ENCODE measurements at places on chromosomes 5 and 9.

DNA sequence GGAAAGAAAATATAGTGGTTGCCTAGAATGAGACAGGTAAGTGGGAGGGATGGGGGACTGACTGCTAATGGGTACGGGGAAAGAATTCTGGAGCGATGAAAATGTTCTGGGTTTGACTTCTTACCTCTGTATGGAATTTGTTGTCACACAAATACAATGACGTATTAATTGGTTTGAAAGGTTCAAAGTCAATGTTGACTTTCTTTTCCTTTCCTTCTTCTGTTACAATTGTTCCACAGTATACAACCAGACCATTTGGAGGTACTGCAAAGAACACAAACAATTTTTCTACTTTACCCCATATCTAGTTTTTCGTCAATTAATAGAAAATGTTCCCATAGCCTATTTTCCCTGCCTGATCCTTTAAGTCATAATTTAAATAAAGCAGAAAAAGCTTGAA, 25.6 kb downstream of the ETF1 start:
- no peak for DNase-seq

DNA sequence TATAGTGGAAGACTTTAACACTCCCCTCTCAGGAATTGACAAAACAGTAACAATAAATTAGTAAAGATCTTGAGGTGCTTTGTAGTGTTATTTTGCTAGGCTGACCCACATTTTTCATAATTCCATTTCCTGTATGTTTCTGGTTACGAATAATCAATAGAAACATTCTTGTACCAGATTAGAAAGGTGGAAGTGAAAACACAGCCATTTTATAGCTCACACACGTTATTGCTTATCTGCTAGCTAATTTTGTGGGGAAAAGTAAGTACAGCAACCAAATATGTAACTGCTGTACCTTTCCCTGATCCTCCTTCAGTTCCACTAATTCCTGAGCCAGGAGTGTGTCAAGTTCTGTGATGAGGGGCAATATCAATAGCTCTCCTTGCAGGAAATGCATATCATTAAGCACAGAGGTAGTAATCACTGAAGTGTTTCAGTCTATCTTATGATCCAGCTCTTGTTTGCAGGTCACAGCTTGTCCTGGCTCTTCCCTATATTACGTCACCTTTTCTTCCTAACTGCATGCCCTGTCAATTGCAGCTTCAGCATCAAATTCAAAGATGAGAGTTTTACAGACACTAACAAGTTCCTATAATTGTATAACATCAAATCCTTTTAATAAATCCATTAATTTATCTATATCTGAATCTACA, 59.4 kb downstream of the MINAR2 start:
- DNase-seq, result no peak

- DNase-seq, result no peak
Observed at GRCh38 chr9:13845460-13845859, 468.5 kb downstream of the NFIB start.

DNA sequence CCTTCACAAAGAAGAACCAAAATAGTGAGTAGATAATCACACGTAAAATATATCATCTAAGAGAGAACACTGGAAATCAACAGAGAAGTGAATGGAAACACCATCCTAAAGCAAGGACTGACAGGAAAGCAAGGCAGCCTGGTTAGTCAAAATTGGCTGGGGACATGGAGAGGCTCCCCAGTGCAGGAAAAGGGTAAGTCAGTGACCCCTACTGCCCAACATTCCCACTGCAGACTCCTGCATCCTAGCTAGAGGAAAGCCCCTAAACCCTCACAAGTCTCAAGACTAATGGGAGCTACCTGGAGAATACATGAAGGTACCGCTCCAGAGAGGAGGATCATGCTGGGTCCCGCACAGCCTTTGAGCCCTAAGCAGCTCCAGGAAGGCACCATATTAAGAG, 60.1 kb downstream of the ZDHHC21 start:
- DNase-seq, result no peak

- DNase-seq, result no peak
Observed at GRCh38 chr5:145689235-145689634, 145.9 kb downstream of the PRELID2 start.

GRCh38 chr5:31107091-31107518, 86.4 kb upstream of the CDH6 start:
- DNase-seq, result no peak

- DNase-seq, result no peak
Observed at GRCh38 chr9:129263836-129264235, 85.8 kb upstream of the IER5L start.
